ENCODE measurements at places on chromosomes 12 and 14. TPM values are rescaled to one million over a fixed set of nuclear protein-coding genes. Genes with fewer than 3 reads are reported as not detected.

TMEM121 gene
- 1.1 TPM for polyA plus RNA-seq

TAS2R8 gene
- not detected for polyA plus RNA-seq

BCL2L2 gene
- polyA plus RNA-seq: 52.9 TPM

NT5DC3 gene
- polyA plus RNA-seq: 6.3 TPM

KRT8 gene
- polyA plus RNA-seq: 139 TPM

MGP gene
- 336 TPM for polyA plus RNA-seq

EPYC gene
- polyA plus RNA-seq: not detected

CIDEB gene
- 3.2 TPM for polyA plus RNA-seq

HOTAIR gene
- polyA plus RNA-seq: not detected

DHH gene
- 1.0 TPM for polyA plus RNA-seq

INHBC gene
- 0.03 TPM for polyA plus RNA-seq

SART3 gene
- polyA plus RNA-seq: 20.3 TPM

TECPR2 gene
- polyA plus RNA-seq: 9.9 TPM

PRICKLE1 gene
- polyA plus RNA-seq: 6.8 TPM

EIF2S3B gene
- 0.49 TPM for polyA plus RNA-seq

ATN1 gene
- 61.3 TPM for polyA plus RNA-seq

PZP gene
- 0.12 TPM for polyA plus RNA-seq

PPM1A gene
- polyA plus RNA-seq: 55.1 TPM

CLEC9A gene
- polyA plus RNA-seq: not detected

CLEC4D gene
- 0.10 TPM for polyA plus RNA-seq

All from heart left ventricle (tissue), 16 donors.